ACHN (cell line): ENCODE measurements at places on chromosomes 2 and 18.

- DNase-seq: no peak
These were observed 50.9 kb upstream of the GPD2 start for GRCh38 chr2:156385242-156385641.

- peak; percentile 59 for DNase-seq
These were observed 18.0 kb downstream of the ZC3H15 start for GRCh38 chr2:186503827-186504606.

DNA sequence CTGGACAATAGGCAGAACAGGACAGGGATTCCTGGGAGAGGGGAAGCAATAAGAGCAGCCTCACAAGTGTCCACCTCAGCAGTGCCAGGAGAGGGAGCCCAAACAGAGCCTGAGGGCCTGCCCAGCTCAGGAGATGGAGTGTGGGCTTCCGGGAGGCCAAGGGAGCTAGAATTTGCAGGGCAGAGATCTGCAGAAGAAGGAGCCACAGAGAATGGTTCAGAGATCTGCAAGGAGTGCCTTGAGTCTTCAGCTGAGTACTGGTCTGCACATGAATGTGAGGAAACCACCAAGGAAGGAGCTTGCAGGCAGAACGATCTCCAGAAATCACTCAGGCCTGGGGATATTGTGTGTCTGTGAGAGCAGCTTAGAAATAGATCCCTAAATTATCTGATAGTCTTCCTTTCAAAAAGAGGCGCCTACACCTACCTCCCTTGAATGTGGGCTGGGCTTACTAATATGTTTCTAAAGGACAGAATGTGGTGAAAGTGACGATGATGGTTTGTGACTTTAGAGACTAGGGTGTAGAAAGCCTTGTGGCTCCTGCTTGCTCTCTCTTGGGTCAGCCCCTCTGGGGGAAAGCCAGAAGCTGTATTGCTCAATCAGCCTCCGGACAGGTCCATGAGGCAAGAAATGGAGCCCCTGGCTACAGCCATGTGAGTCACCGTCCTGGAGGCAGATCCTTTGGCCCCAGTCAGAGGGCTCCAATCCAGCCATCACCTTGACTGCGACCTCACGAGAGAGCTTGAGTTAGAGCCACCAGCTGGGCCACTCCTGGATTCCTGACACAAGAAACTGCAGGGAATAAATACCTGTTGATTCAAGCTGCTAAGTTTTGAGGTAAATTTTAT is 7.6 kb upstream of the LPIN1 start:
- DNase-seq: peak; percentile 83

GRCh38 chr2:46073540-46074046 is 223.6 kb upstream of the EPAS1 start:
- DNase-seq: peak; percentile 97

DNA sequence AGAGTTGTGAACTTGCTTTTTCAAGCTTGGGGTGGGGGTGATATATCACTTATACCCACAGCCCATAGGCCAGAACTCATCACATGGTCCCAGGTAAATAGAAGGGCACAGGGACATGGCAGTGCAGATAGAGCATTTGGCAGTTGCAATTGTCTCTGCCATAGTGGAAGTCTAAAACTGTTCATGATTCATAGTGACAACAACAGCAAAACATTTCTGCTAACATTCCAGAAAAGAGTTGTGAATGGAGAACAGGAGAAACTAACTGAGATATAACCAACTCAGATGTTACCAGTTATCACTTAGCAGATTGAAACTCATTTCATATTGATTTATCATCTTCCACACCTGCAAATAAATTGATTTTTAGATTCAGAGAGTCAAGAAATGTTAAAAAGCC is 278.6 kb upstream of the KYNU start:
- no peak for DNase-seq

GRCh38 chr18:6764382-6764781 is 34.9 kb downstream of the ARHGAP28 start:
- DNase-seq: no peak

DNA sequence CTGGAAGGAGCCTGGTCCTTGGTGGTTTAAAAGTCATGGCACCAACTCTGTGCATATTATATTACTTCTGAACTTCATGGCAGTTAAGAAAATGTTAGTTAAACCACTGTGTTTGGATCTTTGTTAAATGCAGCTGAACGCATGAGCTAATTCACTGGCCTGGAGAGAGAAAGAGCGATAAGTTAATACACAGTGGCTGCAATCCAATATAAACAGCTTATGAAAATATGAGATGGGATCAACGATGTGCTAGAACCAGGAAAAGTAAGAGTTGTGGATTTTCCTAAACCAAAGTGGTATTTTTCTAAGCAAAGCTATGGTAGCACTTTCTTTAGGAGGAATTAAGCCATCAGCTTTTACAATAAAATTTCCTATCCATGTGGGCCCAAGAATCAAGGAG is 326.7 kb downstream of the MTX2 start:
- no peak for DNase-seq

GRCh38 chr2:105683011-105683492 is 61.7 kb upstream of the NCK2 start:
- no peak for DNase-seq
